CD4-positive, alpha-beta T cell treated with Interleukin-12 subunit alpha and Interleukin-12 subunit beta, for 1 hour (primary cell): ENCODE measurements at places on chromosomes 16 and 17.

DNA sequence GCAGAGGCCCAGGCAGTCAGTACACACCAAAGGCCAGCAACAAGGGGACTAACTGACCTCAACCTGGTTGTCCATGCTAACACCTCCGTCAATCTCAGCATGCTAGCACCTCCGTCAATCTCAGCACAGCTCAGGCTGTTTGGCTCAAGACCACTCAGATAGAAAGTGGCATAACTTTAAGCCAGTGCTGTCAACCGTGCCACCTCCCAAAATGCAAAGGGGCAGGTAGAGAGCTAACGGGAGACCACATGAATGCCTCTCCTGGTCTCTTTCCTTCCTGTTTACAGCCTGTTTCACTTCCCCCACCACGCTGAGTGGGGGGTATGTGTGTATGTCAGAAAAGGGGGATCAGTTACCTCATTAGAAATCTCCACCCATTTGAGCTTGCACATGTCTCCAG, 3.3 kb downstream of the UBTF start:
- DNase-seq, result peak; percentile 58

GRCh38 chr16:20073203-20074098, at the start of gene GPR139:
Gene GPR139, minus strand, starts transcription at chr16:20073890. Its CDS starts 274 bp downstream, at chr16:20073616.
- DNase-seq, result no peak

GRCh38 chr16:57754354-57755060, 18.9 kb downstream of the KATNB1 start:
- DNase-seq, result no peak

GRCh38 chr17:6508519-6509030, 47.8 kb downstream of the PITPNM3 start:
- no peak for DNase-seq

GRCh38 chr16:7246578-7246977, 86.1 kb upstream of the RBFOX1 start:
- DNase-seq, result no peak

DNA sequence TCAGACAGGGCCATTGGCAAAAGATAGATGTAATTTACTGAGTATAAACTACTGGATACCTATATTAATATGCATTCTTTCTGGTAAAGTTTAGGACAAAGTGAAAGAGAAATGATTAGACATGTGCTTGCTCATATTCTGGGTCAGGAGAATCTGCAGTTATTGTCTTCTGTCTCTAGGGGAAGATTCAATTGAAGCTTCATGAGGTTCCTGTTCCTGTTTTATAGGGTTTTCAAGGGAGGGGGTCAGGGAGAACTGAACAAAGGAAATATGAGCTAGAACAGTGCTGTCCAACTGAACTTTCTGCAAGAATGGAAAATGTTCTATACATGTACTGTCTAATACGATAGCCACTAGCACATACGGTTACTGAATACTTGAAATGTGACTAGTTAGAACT, 59.3 kb upstream of the CORO6 start:
- no peak for DNase-seq
